ENCODE measurements at places on chromosomes 1 and 21. TPM values are rescaled to one million over a fixed set of nuclear protein-coding genes. Genes with fewer than 3 reads are reported as not detected.
A peak's percentile ranks its signal among the peaks of the same experiment; 100 is the strongest.

The CHRNB2 gene
- total RNA-seq, result 3.1 TPM

The LRRC39 gene
- total RNA-seq, result 0.08 TPM

The NCAM2 gene
- under 0.01 TPM for total RNA-seq

The RGS8 gene
- total RNA-seq, result not detected

The RPTN gene
- not detected for total RNA-seq

The LINGO4 gene
- total RNA-seq, result not detected

The UMODL1 gene
- total RNA-seq, result not detected

DNA sequence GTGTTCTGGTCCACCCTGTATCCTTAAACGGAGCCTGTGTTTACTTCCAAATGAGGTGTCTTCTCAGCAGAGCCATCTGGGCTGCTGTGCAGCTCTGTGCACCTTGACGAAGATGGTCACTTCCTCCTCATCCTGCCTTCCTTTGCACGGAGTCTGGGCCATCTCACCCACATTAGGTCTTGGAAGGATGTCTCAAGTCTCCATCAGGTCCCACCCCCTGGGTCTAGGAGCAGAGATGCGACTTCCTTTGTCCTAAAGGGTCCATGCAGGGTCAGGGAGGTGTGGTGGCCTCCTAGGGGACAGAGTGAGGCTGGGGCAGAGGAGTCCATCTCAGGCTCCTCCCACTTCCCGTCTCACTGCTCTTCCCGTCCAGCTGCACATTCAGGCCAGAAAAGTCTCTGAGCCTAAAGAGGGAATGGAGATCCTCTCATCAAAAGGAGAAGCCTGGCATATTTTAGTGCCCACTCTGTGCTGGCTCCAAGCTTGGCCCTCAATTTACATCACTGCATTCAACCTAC is 209.2 kb downstream of the MATN1 start:
- no peak for DNase-seq

DNA sequence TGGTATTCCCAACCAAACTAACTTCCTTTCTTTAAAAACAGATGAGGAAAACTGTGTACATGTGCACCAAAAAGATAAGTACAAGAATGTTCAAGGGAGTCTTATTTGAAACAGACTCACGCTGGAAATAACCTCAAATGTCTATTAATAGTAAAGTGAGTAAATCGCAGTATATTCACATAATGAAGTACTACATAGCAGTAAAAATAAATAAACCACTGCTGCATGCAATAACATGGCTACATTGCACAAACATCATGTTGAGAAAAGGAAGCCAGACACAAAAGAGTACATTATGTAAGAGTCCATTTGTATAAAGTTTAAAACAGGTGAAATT is 5.2 kb upstream of the DENND2D start:
- no peak for DNase-seq

- no peak for DNase-seq
Measured at GRCh38 chr1:16385659-16386453, 18.8 kb downstream of the SZRD1 start.

DNA sequence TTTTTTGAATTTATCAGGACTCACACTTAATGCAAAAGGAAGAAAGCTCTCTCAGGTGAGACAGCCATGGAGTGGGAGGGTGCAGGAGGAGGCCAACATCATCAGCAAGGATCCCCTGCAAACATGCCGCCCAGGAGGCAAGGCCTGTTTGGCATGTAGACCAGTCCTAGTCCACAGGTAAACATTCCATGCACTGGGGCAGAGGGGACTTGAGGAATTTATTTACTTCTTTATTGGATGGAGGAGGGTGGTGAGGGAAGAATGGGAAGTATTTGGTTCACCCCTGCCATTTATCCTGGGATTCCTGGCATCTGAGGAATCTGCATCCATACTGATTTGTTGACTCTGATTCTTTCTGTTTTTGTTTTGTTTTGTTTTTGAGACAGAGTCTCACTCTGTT is 1.5 kb upstream of the UQCRHL start:
- no peak for DNase-seq

DNA sequence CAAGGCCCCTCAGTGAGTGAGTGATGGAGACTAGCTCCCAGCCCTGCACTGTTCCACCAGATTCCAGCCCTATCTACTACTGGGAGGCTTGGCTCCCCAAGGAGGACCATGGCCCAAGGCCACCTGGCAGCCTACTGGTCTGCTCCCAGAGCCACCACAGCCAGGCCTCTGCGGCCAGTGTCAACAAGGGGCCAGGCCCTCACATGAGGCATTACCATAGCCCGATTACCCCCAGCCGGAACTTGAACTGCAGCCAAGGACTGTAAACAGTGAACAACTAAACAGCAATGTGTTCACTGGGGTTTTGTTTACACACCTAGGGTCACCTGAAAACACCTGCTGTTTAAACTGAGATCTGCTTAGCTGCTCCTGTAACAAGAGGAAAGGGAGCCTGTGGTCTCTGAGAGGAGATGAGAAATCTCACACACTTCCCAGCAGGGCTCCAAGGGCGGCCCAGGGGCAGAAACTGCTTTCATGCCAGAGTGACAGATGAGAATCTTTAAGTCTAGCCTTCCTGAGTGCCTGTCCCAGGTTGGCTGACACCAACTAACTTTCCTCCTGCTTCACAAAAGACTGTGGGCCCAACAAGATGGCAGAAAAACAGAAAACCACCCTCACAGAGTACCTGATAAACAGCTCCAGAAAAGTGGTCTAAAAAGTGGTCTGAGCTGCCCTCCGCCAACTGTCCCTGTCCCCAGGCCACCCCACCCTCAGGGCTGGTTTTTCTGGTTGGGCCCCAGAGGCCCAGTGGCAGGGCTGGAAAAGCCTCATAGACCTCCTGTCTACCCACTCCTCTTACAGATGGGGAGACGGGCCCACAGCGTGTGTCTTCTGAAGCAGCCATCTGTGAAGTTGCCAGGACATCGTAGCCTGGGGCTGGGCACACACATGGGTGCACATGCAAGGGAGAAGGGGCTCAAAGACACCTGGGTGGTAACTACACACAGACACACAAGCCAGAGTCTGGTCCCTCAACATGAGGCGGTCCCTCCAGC is 28.8 kb downstream of the MEF2D start:
- DNase-seq, result no peak

DNA sequence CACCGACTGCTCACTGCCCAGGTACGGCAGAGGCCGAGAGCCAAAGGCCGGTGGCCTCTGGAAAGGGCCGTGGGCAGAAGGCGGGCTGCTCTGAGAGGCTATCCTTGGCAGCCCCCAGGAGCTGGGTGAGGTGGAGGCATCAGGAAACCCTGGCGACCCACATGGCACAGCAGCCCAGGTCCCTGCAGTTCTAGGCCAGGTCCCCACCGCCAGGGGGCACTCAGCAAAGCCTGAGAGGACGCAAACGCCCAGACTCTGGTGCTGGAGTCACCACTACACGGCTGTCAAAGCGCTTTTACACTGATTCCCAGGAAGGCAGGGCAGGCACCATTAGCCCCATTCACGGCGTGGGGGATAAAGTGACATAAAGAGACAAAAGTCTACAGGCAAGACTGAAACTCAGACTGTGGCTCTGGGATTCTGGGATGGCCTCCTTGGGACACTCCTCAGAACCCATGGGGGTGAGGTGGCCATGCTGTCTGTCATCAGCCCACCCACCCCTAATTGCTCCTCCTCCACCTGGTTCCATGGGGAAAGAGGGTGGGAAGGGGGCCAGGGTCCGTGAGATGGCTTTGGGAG is 4.9 kb downstream of the PLEKHG5 start:
- DNase-seq, result peak; percentile 44

DNA sequence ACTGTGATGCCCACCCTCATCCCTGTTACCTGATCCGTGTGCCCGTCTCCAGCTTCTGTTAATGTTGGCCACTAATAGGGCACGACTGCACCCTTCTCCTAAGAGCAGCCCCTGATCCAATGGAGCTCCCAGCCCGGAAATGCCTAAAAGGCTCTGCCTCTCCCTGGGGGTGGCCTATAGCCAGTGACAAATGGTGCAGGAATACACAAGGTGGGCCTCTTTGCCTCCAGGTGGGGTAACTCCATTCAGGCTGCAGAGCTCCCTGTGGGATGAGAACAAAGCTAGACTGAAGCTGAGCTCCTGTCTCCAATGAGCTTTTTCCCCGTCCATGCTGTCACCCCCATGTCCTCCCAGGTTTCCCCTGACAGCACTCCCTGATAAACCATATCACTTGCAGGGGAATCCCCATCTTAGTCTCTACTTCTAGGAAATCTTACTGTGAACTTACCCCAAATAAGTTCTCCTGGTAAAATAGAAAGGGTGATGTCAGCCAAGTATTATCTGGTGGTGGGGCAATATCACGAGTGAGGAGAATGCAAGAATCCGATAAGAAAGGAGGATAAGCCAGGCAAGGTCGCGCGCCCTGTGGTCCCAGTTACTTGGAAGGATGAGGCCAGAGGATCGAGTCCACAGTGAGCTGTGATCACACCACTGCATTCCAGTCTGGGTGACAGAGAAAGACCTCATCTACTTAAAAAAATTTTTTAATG is 18.6 kb downstream of the S100A7A start:
- no peak for DNase-seq

GRCh38 chr1:177464686-177465085 is 293.9 kb downstream of the BRINP2 start:
- DNase-seq, result no peak

- DNase-seq, result no peak
Measured at GRCh38 chr1:56363007-56363770, 216.2 kb downstream of the PLPP3 start.

- no peak for DNase-seq
Measured at GRCh38 chr1:64921771-64922170, 44.6 kb downstream of the JAK1 start.

DNA sequence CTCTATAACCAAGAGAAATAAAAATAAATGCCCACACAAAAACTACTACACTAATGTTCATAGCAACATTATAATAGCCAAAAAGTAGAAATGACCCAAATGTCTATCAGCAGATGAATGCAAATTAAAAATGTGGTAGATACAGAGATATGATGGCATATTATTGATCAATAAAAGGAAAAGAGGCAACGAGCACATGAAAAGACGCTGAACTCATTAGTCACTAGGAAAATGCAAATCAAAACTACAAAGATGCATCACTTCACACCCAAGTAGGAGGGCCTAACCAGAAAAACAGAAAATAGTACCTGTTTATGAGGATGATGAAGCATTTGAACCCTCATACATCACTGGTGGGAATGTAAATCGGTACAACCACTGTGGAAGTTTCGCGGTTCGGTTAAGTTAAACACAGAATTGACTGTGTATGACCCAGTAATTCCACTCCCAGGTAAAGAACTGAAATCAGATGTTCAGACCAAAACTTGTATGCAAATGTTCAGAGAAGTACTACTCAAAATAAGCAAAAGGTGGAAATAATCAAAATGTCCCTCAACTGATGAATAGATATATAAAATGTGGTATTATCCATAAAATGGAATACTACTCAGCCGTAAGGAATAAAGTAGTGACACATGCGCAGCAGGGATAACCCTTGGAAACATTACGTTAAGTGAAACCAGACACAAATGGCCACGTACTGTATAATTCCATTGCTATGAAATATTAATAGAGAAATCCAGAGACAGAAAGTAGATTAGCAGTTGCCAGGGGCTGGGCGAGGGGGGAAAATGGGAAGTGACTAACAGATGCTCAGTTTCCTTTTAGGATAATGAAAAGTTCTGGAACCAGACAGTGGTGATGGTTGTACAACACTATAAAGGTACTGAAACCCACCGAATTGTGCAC is 3.1 kb downstream of the USP48 start:
- DNase-seq, result no peak

GRCh38 chr1:216921866-216922265 is 198.6 kb upstream of the ESRRG start:
- no peak for DNase-seq

DNA sequence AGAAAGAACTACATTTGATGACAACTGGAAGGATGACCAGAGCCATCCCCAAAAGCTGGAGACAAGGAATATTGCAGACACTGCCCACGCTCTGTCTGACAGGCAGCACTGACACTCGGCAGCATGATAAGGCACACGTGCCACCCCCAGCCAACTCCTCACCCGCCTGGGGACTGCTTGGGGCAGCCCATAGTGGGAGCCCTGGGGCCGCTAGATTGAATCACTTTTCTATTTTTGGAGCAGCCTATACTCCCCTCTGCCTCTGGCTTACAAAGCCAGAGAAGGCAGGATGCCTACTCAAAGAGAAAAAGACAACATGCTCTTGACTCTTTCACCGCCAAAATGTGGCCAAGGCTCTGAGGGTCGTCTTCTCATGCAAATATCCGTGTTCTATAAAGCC is 1.3 kb downstream of the SMG5 start:
- DNase-seq, result no peak

GRCh38 chr1:228515200-228515834 is 28.1 kb downstream of the RNF187 start:
- no peak for DNase-seq

DNA sequence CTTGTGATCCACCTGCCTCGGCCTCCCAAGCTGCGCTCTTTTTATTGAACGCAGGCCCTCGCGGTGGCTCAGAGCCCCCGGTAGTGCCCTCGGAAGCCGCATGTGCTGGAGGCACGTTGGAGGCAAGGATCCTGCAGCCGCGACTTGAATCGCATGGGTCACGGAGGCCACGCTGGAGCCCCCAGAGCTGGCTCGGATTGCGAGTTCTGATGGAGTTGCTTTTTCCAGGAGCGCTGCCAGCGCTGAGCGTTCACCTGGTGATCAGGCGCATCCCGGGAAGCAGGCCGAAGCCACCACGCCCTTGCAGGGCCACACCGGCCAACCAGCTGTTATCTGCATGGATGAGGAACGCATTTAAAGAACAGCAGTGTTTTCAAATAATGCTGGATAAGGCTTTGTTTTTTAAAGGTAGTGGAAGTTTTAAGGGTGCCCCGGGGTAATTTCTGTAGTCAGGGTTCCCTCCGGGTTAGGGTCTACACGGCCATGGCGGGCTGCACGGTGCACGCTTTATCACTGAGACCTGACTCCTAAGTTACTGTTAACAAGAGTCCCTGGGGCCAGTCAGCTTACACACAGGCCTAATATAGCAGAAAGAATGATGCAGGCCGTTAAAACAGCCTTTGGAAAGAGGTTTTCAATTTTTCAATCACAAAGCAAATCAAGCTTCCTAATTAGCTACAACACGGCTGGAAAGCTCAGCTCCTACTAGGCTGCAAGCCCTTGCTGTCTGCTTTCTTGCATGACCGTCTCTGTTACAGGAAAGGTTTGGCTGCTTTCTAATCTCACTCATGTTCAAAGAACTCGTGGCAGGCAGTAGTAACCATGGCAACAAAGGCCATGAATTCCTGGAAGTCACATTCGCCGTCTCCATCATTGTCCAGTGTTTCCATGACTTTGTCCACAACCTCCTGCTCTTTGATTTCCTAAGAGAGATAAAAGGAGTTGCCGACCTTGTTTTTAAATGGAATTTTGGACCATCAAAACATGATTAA is 6.0 kb downstream of the S100B start:
- DNase-seq, result peak; percentile 87

- no peak for DNase-seq
Measured at GRCh38 chr1:175404177-175404576, 211.6 kb upstream of the KIAA0040 start.

- peak; percentile 37 for DNase-seq
Measured at GRCh38 chr1:114353262-114353661, 157.7 kb downstream of the TRIM33 start.
